Stimulated activated CD8-positive, alpha-beta memory T cell treated with anti-CD3 and anti-CD28 coated beads, Interleukin-15, amount 100 ng/mL, for 48 hours (primary cell): ENCODE measurements at places on chromosomes 11 and 22.

GRCh38 chr11:75547617-75548058, 14.4 kb upstream of the SERPINH1 start:
- DNase-seq, result no peak

- DNase-seq, result peak; percentile 36
These were observed 74.9 kb upstream of the HORMAD2 start for GRCh38 chr22:30005213-30005857.

- DNase-seq, result no peak
These were observed 75.1 kb upstream of the SESN3 start for GRCh38 chr11:95306123-95306522.

GRCh38 chr11:76074148-76075095, 131.9 kb downstream of the WNT11 start:
- no peak for DNase-seq

- no peak for DNase-seq
These were observed 64.8 kb upstream of the YWHAH start for GRCh38 chr22:31879585-31879984.

DNA sequence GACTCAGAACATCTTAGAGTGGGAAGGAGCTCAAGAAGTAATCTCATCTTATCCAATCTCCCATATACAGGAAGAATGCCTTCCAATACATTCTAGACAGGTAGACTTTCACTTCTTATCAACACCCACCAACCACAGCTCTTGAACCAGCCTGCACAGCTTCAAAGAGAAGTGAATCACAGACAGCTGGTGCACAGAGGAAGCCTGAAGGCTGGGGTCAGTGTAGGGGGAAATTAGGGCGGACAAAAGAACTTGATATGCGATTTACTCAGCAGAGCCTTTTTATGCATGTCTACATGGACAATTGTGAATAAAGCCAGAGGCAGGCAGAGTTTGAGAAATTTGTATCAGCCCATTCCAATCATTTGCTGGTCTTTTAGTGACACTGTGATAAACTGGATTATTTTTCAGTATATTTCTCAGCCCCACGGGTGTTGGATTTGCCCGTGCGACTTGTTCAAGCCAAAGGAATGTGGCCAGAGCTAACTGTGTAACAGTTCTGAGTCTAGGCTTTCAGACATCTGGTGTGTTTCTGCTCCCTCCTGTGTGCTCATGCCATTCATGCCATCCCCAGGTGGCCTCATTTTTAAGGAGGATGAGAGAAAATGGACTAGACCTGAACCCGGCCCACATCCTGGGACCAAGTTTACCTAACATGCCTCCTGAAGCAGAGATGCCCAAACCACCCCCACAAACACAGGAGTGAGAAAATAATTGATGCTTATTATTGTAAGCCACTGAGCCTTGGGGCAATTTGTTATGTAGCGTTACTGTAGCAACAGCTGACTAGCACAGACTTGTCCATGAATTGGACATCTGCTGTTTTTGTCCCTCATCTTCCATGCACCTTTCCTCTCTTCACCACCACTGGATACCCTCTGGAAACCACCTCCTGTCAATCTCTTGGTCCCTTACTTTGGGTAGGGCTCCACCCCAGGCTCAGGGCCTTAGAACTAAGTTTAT, 137.5 kb upstream of the HSD17B12 start:
- DNase-seq, result no peak
